Activated CD4-positive, alpha-beta T cell treated with anti-CD3 and anti-CD28 coated beads for 48 hours (primary cell): ENCODE measurements at places on chromosomes 2 and 18.

- peak; percentile 9 for DNase-seq
Measured at GRCh38 chr2:239266779-239267287, 134.0 kb downstream of the HDAC4 start.

DNA sequence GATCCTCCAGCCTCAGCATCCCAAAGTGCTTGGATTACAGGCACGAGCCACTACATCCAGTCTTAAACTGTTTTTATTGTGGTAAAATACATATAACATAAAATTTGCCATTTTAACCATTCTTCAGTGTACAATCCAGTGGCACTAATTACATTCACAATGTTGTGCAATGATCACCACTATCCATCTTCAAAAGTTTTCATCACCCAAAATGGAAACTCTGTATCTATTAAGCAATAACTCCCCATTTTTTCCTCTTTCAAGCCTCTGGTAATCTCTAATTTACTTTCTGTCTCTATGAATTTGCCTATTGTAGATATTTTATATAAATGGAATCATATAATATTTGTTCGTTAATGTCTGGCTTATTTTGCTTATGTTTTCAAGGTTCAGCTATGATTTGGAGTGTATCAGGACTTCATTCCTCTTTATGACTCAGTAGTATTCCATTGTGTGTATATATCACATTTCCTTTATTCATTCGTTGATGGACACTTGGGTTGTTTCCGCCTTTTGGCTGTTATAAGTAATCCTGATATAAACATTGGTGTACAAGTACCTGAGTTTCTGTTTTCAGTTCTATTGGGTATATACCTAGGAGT lies 71.8 kb downstream of the GFPT1 start:
- DNase-seq: no peak

DNA sequence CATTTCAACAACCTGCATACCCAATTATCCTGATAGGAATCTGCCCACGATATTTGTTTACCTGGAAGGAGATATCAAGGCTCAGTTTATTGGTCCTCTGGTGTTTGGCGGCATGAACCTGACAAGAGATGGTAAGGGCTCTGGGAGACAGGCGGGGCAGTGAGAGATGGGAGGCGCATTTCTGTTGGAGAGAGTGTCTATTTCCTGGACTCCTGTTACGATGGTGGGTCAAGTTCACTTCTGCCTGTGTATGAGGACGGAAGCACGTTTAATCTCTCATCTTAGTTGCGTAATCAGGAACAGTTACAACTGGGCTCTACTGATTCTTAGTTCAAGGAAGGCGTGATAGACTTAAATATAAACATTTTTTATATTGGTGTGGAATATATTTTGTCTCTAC lies 8.9 kb downstream of the PDCL3 start:
- no peak for DNase-seq

DNA sequence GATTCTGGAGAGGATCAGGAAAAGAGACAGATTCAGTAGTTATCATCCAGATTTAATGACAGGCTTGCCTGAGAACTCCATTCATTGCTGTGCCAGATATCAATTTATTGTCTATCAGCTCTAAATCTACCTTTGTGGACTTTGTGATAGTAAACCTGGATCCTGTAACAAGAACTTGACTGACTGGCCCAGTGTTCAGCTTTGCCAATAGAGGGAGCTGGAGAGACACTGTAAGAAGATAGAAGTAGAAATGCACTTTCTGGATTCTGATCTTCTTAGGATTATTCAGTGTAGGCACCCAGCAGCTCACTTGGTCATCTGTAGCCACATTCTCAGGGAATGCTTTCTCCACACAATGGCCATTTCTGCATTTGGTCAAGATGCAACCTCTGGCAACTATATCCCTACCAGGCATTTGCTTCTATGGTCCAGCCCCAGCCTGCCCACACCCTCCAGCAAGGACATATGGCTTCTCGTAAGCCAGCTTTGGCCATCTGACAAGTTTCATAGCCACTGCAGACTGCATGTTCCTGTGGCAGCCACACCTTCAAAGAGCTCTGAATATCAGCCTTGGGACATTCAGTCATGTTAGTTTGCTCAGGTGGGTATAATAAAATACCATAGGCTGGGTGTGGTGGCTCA lies 6.1 kb upstream of the SERPINB8 start:
- peak; percentile 63 for DNase-seq

GRCh38 chr2:85806358-85807118 lies 52.7 kb downstream of the ATOH8 start:
- no peak for DNase-seq

- no peak for DNase-seq
Measured at GRCh38 chr2:45123521-45124191, 114.4 kb upstream of the SIX2 start.

- no peak for DNase-seq
Measured at GRCh38 chr18:30658306-30658705, 384.2 kb downstream of the DSC3 start.

- no peak for DNase-seq
Measured at GRCh38 chr18:74533666-74534065, 634 bp upstream of the CNDP1 start.

DNA sequence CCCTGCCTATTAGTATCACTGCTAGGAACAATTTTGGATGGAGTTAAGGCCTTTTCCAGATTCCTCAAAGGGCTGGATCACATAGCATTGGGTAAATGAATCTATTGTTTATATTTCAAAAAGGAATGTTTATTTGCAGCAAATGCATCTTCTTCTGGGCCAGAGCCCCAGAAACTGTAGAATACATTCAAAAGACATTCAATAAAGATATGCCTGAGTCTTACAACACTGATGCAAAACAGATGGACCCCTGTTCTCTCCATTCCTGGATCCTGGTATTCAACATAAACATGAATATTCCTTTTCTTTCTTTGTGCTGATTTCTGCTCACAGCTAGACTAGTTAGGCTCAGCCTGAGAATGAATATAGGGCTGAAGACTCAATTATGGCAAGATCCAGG lies 227.2 kb upstream of the KLHL29 start:
- no peak for DNase-seq

- DNase-seq: peak; percentile 77
Measured at GRCh38 chr2:231900486-231900942, 25.7 kb downstream of the NPPC start.

DNA sequence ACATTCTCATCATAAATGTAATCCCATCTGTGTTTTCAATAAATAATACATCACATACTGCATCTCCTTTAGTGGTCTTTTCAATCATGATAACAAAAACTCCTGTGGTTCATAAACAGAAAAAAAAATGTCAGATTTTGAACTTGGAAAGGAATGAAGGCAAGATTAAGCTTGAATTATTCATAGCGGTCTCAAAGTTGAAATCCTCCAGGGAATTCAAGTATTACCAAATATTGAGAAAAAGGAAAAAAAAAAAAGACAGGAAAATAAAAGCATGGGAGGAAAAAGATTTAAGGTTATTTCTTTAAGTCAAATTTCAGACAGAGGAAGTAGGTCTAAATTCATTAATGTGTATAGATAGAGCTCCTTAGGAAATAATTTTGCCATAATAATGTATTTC lies 92.1 kb downstream of the COLEC12 start:
- no peak for DNase-seq

GRCh38 chr2:119827866-119828507 lies 68.3 kb downstream of the PTPN4 start:
- DNase-seq: no peak
